Activated CD8-positive, alpha-beta memory T cell treated with anti-CD3 and anti-CD28 coated beads for 1 hour (primary cell): ENCODE measurements at places on chromosomes 2 and 18.

GRCh38 chr2:10402062-10402585, 46.0 kb downstream of the ODC1 start:
- DNase-seq: no peak

- no peak for DNase-seq
Observed at GRCh38 chr2:40458271-40458794, 6.4 kb upstream of the SLC8A1 start.

DNA sequence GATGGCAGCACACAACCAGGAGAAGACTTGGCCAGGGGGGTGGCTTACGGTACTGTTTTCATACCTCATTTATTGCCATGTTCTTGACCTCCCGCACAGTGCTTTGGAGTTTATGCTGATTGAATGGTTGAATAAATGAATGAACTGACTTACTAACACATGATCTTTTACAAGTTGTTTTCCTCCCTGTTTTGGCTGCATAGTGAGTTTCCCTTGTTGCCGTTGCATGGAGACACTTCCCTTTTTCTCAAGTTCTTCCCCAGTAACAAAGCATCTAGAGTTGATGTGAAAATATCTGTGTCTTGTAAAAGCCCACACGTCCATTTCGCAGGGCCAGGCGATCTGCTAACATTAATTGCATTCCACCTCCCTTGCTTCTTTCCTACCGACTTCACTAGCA, 35.7 kb upstream of the RAB1A start:
- no peak for DNase-seq

- no peak for DNase-seq
Observed at GRCh38 chr2:41413813-41414485, 633.9 kb upstream of the PKDCC start.

DNA sequence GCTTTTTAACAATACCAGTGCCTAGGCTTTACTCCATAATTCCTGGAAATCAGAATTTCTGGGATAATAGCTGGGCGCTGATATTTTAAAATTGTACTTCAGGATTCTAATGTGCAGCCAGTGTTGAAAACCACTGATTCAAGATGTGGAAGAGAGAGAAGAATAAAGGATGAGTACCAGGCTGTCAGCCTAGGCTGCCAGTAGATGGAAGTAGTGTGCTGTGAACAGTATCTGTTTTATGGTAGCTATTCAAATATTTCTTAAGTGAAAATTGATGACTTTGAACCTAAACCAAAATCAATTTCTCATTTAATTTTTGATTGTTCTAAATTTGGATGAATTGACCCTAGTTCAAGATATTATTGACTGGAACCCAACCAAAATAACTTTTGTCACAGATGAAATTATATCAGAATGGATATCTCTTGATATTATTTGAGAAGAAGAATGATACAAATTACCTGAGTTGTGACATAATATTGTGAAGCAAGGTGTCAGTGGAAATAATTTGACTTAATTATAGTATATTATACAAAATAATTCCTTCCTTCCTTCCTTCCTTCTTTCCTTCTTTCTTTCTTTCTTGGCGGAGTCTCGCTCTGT, 88.0 kb downstream of the COMMD1 start:
- DNase-seq: no peak

DNA sequence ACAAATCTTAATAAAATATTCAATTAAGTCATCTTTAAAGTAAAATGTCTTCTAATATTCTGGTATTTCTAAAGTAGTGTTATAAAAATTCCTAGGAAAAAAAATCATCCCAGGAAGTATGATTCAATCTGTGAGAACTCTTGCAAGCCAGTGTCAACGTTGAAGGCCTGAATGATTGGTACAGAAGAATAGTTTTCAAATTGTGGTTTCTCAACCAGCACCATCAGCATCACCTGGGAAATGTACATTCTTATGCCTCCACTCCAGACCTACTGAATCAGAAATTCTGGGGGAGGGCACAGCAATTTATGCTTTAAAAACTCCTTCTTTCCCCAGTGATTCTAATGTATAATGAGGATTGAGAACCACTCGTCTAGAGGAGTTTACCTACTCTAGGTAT, 62.3 kb upstream of the C2orf15 start:
- DNase-seq: no peak

DNA sequence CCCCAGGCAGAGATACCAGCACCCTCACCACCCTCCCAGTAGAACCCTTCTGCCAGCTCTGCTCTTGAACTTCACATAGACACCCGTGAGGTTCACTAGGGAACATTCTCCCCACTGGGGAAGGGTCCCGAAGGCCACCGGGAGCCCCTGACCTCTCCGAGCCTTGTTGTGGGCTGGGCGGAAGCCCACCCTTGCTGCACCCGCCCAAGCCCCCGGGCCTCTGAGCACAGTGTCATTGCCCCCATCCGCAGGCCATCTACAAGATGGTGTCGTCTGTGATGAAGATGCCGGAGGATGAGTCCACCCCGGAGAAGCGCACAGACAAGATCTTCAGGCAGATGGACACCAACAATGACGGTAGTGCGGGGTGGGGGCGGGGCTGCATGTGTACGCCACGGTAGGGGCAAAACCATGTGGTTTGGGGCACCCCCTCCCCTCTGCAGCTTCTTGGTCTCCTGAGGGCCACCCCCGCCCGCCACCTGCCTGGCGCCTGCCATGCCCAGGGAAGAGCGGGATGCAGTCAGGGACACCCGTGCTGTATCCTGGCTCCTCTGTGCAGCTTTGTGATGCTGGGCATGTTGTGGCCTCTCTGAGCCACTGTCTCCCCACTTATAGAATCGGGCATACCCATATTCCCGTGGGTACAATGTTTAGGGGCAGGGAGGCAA, 25.3 kb downstream of the ODC1 start:
- no peak for DNase-seq

GRCh38 chr18:63164396-63164795, 155.2 kb downstream of the BCL2 start:
- DNase-seq: no peak

GRCh38 chr2:154568413-154568812, 130.1 kb upstream of the KCNJ3 start:
- DNase-seq: no peak
